RCC 7860 (cell line): ENCODE measurements at places on chromosomes 3 and 15.

GRCh38 chr3:178097576-178097975 lies 438.7 kb upstream of the KCNMB2 start:
- no peak for DNase-seq

DNA sequence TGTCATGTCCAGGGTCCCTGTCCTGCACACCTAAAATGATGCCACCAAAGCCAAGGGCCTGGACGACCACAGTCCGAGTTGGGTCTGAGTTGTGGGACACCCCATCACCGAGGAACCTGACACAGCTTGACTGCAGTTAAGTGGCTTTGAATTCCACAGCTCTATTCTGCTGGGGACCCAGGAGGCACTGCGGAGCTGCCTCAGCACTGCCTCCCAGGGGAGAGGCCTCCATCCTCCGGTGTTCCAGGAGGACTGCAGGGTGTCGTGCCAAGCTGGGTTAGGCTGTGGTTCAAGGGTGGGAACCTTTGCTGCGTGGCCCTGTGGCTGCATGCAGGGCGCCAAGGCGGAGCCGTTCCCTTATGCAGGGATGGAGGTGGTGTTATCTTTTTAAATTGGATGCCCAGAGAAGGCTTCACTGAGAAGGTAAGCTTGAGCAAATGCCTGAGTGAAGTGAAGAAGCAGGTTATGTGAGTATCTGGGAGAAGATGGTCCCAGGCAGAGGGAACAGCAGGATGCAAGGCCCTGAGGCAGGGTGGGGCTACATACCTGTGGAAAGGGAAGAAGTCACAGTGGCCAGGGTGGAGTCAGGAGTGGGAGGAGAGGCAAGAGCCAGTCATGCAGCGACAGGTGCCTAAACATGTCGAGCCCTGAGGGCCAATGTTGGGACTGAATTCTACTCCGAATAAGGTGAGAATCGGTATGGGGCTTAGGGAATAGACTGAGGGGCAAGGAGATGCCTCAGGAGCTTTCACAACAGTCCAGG lies 144.8 kb downstream of the TPRA1 start:
- DNase-seq: no peak

DNA sequence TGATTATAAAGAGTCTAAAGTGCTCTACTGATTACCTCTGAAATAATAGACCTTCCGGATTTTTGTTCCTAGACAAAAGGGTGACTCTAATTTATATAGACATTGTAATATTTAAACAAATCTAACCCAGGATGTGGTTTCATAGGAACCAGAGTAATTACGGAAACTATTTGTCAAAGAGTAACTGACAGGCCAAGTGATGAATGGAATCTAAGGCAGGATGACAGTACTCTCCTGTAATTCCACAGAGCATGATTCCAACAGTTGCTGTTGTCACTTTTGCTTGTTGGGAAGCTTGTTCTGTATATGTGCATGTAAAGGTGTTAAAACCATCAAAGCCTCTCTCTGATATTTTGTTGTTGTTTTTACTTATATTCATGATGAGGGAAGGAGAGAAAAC lies 1141.0 kb downstream of the IGSF11 start:
- DNase-seq: peak; percentile 61

- DNase-seq: peak; percentile 73
Observed at GRCh38 chr15:85618956-85619491, 175.7 kb downstream of the KLHL25 start.

DNA sequence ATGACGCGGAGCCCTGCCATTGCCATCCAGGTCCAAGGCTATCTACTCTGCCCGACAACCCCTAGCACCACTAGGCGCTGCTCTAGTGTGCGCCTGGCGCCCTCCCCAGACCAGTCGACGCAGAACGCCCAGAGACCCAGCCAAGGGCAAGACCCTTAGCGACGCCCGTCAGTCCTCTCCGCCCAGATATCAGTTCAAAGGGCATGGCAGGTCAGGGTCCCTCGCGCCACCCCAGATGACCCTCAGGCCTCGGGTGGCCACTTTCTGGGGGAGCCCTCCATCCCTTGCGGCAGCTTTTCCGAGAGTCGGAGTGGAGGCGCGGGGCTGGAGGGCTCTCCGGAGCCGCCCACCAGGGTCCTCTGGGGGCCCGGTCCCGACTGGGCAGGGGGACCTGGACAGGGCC lies 371 bp upstream of the CLSTN2 start:
- DNase-seq: no peak
